ENCODE measurements at places on chromosomes 7 and 10.

- no peak for DNase-seq
Observed at GRCh38 chr10:31157123-31158010, 125.7 kb upstream of the ZNF438 start.

GRCh38 chr7:11185179-11185815 lies 211.6 kb downstream of the PHF14 start:
- no peak for DNase-seq

DNA sequence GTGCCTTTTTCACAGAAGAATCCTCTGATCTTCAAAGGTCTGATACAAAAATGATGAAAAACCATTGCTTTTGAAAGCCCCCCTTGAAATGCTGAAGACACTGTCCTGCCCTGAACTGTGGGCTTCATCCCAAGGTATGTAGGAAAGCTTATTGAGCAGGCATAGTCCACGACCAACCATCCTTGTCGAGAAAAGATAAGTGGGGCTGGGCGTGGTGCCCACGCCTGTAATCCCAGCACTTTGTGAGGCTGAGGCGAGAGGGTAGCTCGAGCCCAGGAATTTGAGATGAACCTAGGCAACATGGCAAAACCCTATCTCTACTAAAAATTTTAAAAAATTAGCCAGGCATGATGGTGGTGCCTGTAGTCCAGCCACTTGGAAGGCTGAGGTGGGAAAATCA lies 25.6 kb downstream of the TACR2 start:
- no peak for DNase-seq

GRCh38 chr10:23643111-23643780 lies 204.4 kb downstream of the OTUD1 start:
- no peak for DNase-seq

DNA sequence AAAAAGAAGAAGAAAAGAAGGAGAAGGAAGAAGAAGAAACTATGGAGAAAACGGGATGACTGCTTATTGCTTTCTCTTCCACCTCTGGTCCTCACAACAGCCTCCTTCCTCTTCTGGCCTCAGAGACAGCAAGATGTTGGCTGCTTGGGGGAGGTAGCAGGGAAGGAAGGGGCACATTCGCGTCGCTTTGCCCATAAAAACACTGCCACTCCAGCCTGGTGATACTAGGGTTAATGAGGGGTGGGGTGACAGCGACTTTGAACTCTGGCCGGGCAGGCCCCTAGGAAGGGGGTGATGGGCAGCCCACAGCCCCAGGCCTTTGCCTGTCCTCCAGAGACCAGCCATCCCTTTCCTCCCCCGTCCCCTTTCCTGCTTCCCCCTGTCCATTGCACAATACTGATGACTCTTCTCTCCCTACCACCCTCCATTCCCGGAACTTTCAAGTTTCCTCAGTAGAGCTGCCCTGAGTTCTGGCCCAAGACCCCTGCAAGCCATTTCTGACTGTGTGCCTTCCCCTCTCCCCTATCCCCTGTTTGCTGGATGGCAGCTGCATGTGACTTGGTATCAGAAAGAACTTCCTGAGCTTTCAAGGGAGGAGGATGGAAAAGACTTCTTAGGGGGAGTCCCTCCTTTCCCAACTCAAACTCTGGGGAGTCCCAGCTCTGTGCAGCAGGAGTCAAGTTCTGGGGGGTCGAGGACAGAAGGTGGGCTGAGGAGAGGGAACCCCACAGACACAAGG lies 2.2 kb upstream of the CUEDC2 start:
- DNase-seq: no peak

GRCh38 chr10:128932071-128932820 lies 534.8 kb upstream of the MGMT start:
- no peak for DNase-seq

GRCh38 chr7:24192053-24192452 lies 91.9 kb upstream of the NPY start:
- DNase-seq: no peak

GRCh38 chr7:92653136-92653535 lies 62.9 kb upstream of the FAM133B start:
- DNase-seq: no peak

GRCh38 chr7:40530292-40530691 lies 395.5 kb downstream of the SUGCT start:
- DNase-seq: no peak

DNA sequence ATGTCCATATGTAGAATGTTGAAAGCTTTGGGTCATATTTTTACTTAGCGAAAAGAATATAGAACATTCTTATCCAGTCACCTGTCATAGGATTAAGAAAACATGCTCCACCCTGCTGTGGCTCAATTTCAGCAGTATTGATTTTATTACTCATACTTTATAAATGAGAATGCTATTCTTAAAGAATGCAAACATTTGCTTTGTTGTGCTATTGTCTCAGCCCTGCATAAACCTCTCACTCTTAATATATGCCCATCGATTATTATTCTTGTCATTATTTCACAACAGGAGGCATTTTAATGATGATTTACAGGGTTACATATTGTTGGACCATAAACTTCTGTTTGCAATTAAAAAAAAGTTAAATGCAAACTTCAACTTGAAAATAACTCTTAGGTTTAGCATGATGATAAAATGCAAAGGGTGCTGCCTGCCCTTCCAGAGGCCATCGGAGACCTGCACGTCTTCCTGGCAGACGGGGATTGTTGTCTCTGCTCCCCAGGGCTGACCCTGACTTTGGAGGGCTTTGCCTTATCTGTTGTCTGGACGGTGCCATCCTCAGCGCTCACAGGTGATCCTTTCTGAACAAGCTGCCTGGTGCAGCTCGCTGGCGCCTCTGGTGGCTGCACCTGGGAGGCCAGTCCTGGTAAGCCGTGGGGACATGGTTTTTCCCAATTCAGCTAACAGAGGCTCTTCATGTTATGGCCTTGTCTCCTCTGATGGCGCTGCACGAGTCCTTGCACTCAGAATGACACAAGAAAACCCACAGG lies 50.0 kb upstream of the SHH start:
- no peak for DNase-seq

DNA sequence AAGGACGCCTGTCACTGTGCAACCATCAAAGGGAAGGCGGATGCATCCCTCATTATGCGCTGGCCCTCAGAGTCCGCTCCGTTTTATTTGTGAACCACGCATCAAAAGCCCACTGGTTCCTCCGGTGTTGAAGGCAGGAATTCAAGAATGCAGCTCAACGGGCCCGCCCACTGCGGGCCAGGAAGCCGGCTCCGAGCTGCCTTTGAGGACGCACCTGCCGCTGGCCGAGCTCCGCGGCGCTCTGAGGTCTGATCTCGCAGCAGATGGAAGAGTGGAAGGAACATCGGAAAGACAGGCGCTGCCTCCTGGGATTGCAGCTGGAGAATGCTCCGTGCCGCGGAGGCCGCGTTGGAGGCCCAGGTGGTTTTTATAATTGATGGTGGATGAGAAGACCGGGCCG lies 56.9 kb upstream of the ADGRA1 start:
- no peak for DNase-seq

GRCh38 chr10:71985542-71986250 lies 21.5 kb downstream of the CHST3 start:
- DNase-seq: no peak

GRCh38 chr7:70856901-70857630 lies 274.9 kb upstream of the GALNT17 start:
- DNase-seq: peak; percentile 29

DNA sequence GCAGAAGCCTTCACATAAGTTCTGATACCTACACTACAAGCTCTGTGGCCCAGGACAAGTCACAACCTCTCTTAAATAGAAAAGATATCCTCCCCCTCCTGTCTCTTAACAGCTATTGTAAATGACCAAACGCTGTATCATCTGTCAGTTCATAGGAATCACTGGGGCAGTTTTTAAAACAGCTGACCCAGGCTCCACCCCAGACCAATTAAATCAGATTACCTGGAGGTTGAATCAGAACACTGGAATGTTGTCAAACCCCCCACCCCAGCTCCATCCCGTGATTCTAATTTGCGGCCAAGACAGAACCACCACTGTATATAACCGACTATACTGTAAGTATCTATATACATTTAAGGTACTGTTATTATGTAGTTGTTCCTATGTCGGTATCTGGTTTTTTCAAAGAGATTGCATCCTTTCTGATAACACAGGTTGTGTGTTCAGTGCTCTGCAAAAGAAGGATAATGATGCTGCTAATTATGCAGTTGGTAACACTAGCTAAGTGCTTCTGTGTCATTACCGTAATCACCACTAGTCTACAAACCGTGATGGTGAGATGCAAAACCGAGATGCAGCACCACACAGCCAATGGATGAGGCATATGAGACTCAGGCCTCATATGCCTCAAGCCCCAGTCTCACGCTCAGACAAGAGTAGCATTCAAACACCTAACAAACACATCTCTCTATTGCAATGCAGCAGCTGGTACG lies 47.4 kb downstream of the TNS3 start:
- DNase-seq: no peak

GRCh38 chr10:78761311-78761781 lies 307.4 kb upstream of the ZMIZ1 start:
- DNase-seq: no peak

- DNase-seq: no peak
Observed at GRCh38 chr7:158043551-158044481, 543.8 kb downstream of the PTPRN2 start.

GRCh38 chr7:85587785-85588184 lies 400.9 kb upstream of the SEMA3D start:
- no peak for DNase-seq

DNA sequence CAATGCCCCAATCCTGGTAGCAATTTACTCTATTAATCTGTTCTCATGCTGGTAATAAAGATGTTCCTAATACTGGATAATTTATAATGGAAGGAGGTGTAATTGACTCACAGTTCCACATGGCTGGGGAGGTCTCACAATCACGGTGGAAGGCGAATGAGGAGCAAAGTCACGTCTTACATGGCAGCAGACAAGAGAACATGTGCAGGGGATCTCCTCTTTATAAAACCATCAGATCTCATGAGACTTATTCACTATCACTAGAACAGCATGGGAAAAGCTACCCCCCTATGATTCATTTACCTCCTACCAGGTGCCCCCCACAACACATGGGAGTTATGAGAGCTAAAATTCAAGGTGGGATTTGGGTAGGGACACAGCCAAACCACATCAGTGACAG lies 872.2 kb downstream of the ANKRD7 start:
- no peak for DNase-seq

All from NK-92 treated with Interleukin-12 subunit alpha and Interleukin-12 subunit beta, amount 100 ng/mL, for 24 hours (cell line).